Foreskin melanocyte (primary cell): ENCODE measurements at places on chromosomes 12 and 14.

DNA sequence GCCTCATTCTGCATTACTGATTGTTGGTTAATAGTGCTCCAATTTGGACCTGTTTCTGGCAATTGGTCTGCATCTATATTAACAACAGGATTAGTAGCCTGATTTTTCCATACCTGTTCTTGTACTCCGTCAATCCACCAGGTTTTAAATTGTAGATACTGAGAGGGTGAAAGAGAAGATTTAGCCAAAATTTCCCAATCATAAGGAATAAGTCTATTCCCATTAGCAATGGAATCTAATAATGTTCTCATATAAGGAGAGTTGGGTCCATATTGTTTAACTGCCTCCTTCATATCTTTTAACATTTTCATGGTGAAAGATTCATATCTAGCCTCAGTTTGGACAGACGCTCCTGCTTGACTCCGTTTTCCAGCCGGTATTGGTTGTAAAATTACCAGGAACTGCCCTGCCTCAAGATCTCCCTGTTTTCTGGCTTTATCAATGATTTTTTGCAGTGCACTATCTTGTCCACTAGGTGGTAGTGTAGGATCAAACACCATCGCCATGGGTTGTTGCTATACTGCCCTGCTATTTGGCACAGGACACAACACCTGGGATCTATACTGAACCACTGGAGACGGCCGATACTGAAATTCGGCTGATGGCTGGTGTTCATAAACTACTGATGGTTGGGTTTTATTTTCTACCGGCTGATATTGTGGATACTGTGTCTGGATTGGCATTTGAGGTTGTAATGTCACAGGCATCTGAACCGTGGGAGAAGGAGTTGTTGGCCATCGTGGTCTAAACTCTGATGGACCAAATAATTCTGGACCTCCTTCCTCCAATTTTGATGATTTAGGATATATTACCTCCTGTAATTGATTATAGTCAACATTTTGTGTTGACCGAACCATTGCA is 25.2 kb downstream of the DHRS4L2 start:
- peak; percentile 65 for DNase-seq

GRCh38 chr14:22304326-22304725 is 284.7 kb downstream of the DAD1 start:
- no peak for DNase-seq

- DNase-seq, result no peak
Observed at GRCh38 chr12:123057513-123058265, 77.2 kb downstream of the ARL6IP4 start.

DNA sequence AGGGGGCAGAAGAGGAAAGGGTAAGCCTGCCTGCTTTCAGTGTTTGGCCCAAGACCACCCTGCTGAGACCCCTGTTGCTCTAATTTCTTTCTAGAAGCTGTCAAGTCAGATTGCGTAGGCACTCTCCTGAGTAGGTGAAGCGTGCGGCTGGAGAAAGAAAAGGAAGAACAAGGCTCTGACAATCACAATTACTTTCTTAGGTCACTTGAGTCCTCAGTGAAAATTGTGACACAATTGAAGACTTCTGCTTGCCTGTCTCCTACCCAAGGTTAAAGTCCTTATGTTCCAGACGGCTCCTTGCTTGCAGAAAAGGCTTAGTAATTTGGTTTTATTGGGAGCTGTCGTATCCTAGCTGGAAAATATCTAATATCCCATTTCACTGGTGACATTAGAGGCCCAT is 721 bp upstream of the CTSG start:
- no peak for DNase-seq

- DNase-seq, result peak; percentile 10
Observed at GRCh38 chr14:100078997-100079725, 13.9 kb downstream of the EVL start.

DNA sequence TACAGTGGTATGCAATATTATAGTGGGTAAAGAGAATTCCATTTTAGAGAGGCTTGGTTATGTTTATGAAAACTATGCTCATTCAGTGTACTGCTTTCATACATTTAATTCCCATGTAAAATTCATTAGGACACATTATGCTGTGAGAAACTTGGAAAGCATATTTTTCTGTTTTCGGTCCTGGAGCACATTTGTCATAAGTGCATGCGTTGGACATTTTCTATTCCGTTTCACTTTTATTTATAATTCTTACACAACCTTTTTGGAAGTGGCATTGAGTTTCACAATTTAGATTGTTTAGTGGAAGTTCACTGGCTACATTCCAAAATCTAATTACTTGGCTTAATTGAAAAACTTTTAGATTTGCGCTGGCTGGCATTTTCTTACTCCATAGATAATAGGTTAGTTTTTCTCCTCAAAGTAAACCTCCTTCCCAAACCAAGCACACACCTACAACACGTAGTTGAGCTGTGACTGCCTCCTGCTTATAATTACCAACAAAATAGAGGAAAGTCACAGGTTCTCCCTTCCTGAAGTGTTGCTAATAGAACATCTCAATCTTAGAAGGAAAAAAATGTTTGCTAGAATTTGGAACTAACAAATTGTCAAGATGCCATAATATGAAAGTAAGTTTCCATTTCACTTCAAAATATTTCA is 938.5 kb downstream of the TRHDE start:
- DNase-seq, result no peak

GRCh38 chr12:93778306-93778705 is 101.1 kb downstream of the CRADD start:
- DNase-seq, result peak; percentile 86

GRCh38 chr14:52263190-52263589 is 4.3 kb upstream of the PTGDR start:
- DNase-seq, result no peak

DNA sequence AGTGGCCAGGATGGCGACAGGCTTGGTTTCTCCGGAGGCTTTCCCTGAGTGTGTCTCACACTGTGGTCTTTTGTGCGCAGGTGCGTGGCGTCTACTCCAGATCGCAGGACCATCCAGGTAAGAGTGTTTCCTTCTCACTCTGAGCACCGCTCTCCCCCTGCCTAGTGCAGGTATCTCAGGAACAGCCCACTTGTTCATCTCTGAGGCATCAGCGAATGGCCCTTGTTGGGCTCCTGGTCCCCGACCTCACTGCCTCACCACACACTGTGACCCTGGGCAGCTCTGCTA is 781 bp downstream of the ADGRD1 start:
- no peak for DNase-seq

DNA sequence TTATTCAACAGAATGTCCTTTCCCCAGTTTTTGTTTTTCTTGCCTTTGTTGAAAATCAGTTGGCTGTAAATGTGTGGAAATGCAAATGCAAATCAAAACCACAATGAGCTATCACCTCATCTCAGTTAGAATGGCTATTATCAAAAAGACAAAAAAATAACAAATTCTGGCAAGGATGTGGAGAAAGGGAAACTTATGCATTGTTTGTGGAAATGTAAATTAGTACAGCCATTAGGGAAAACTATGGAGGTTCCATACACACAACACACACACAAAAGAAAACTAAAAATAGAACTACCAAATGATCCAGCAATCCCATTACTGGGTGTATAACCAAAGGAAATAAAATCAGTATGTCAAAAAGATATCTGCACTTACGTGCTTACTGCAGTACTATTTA is 518.8 kb upstream of the ATXN7L3B start:
- DNase-seq, result no peak

- DNase-seq, result no peak
Observed at GRCh38 chr12:52415870-52416750, 10.0 kb upstream of the KRT82 start.

- DNase-seq, result no peak
Observed at GRCh38 chr14:105093038-105093430, 27.8 kb upstream of the GPR132 start.

DNA sequence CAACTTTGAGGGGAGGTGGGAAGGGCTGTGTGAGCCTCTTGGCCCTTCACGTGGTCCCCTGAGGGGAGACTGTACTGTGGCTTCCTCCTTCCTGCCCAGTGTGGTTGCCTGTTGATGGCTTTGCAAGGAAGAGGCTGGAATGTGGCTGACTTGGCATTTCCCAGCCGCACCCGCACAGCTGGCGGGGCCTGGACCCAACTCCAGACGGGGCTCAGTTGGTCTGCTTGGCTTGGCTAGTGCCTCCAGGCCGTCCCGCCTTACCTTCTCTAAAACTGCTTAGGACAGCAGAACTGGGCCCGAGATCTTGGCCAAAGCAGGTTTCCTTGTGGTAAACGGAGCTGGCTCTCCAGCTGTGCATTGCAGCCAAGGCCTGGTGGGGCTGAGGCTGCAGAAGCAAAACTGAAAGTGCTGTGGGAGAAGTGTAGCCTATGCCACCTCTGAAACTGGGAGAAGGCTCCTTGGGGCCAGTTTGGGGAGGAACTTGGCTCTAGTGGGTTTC is 139.5 kb downstream of the SMOC1 start:
- peak; percentile 25 for DNase-seq

DNA sequence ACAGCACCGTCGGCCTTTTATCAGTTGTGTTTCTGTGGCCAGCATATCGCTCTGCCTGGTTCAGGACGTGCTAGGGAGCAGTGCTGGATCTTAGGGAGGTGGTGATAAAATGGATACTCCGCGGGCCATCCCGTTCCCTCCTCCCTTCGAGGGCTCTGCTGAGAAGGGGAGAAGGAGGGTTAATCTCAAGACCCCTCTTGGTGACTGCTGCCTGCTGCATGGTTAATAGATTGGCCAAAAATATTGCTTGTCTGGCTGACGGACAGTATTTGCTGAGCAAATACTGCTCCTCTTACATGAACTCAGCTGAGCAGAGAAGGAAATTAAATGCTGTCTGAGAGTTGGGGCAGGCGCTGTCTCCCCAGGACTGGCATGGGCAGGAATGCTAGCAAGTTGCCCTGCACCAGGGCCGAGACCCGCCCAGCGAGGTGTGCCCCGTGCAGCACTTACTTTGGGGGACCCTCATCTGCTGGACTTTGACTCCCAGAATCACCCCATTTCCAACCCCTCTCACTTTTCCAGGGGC is 1.2 kb downstream of the FBRSL1 start:
- no peak for DNase-seq

DNA sequence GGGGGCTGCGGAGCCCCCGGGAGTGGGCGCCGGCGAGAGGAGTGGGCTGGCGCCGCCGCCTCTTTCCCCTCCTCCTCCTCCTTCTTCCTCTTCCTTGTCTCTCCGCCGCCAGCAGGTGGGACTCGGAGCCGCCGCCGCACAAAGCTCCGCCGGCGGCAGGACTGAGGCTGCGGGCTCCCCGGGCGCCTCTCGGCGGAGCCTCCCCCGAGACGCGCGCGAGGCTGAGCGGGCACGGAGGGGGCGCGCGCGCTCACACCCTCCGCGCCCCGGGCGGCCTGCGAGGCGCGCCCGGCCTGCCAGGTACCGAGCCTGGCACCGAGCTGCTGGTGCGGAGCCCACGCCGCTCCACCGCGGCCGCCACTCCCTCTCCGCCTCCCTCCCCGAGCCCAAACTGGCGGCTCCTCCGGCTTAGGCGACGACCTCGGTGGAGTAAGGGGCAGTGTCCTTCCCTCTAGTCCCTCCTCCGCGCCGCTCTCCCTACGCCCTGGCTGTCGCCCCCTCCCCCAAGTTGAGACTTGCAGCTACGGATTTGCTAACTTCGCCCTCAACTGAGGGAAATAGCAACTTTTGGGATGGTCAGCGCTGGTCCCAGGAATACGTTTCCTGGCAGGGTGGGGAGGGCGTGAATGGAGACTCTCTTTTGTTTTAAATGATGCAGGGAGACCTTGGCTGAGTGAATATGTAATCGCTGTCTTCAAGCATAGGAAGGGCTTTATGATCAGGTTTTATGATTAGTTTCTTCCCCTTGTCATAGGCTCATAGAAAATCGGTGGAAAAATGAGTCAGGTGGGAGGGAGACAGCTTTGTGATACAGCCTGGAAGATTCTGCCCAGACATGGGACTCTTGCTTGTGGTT is 199.5 kb upstream of the CAND1 start:
- DNase-seq, result no peak

DNA sequence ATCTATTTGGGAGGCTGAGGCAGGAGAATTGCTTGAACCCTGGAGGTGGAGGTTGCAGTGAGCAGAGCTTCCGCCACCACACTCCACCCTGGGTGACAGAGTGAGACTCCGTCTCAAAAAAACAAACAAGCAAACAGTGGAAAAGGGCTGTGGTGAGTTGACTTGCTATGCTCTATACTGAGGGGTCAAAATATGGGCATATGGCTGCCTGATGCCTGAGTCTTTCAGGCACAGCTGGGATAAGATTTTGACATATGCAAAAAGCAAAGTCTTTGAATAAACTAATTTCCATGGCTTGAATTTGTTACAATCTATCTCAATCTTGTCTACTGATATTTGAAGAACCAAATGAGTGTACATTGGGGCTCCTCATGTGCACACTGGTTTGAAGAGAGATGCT is 40.4 kb upstream of the BICD1 start:
- DNase-seq, result no peak

DNA sequence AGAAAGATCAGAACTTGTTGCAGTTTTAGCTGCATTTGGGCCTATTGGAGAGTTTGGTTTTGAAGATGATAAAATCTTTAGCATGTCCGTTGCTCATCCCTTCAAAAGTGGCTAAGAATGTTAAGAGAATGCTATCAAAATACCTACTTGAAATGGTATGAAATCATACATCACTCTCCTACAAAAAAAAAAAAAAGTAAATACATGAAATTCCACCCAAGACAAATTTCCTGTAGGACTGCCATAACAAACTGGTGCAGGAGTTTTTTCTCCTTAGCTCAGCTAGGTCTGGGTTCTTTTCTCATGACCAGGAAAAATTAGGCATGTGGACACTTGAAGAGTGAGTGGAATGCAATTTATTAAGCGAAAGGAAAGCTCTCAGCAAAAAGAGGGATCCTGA is 15.9 kb upstream of the FAR2 start:
- DNase-seq, result no peak

DNA sequence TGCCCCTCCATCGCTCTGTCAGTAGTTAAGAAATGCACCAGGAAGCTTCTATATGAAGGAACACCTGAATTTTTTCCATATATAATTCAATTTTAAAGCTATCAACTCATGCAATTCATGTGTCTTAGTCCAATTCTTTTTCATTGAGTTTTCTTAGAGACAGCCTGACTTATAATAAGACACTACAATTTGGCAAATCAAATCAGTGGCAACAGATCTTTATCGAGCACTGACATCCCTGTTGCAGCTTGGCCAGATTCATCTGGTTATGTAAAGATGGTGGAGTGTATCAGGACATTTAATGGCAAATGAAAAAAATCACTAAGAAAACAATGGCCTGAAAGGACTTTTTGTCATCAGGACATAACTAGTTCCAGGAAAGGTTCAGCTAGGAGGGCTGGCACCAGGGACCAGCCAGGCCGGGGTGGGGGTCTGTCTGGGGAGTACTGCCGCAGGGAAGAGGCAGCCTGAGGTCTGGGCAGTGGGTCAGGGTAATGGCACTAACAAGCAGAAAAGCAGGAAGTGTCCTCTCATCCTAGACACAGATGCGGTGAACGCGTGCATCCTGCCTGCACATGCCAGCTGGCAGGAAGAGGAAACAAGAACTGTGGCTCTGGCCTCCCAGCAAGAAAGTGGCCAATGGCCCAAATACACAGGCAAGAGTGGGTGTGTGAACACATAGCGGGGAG is 100.5 kb upstream of the LMNTD1 start:
- DNase-seq, result no peak
